Stimulated activated CD4-positive, alpha-beta T cell treated with anti-CD3 and anti-CD28 coated beads, TNF-alpha, amount 100 ng/mL, for 4 hours (primary cell): ENCODE measurements at places on chromosomes 4 and X.

DNA sequence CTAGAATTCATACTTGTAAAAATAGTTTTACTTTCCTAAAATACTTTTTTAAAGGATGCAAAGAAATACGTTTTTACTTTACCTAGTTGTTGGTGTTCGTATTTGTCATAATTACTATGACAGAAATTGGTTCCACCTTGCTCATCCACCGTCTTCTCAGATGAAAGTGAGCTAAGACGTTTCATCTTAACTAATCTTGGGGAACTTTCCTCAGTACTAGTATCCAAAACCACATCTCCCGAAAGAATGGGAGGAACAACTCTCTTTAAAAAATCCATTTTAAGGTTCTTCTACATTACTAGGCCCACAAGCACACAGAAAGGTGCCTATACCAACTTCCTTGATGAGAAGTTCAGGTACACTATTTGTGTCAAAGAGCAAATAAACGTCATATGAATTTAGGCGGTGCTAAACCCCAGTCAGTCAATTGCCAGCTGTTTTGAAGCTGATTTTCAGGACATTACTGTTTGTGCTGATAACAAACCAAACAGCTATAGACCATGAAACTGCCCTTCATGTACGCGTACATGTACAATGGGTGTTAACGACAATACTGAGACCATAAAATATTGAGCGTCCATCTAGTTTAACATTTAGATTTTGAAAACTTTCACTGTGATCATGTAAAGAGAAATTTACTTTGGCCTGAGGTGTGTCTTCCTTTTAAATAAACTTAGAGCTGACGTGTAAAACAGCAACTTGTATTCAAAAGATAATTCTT is 99.1 kb downstream of the FRYL start:
- no peak for DNase-seq

- DNase-seq: no peak
Observed at GRCh38 chr4:15935504-15936402, 2.8 kb downstream of the FGFBP1 start.

DNA sequence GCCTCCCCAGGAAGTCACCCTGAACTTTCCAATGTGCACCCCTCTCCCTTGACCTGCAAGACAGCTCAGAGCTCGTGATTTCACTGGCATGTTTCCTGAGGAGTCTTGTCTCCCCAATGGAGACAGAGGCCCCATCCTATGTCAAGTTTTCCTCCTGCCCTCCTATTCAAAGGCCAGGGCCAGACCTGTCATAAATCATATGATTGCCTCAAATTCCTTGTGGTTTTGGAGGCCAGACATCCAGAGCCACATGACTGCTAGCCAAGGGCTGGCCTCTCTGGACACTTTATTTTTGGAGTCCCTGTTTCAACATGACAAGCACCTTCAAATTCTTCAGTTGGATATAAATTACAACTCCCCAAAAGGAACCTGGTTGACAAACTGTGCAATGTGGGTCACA is 76.0 kb upstream of the TFDP3 start:
- DNase-seq: no peak

DNA sequence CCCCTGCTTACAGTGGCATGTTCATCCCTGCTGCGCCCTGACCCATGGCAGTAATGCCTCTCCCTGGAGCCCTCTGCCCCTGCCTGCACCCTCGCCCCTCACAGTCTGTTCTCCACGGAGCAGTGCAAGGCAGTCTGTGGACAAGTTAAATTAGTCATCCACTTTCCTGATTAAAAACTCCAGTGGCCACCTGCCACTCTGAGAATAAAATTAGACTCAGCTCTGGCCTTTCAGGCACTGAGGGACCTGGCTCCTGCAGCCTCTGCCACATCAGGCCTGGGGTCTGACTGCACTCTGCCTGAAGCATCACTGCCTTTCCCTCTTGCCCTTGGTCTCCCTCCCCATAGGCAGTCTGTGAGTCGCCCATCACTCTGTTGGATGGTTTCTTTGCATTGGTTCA is 53.6 kb downstream of the GRK4 start:
- DNase-seq: no peak

DNA sequence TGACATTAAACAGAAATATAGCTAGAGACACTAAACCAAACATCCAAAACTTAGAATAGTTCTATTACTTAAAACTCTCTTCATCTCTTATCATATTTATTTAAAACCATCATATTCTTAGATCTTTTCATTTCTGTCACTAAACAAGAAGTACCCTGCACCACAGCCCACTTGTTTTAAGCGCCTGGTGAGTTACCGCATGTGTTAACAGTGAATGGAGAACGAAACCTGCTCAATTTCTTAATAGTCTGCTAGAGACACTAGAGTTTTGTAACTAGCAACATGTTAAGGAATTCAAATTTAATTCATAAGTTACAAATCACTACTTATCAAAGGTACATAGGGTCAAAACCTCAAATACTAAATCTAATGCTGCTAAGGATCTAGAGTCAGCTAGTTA is 111.5 kb downstream of the FBXW7 start:
- no peak for DNase-seq

DNA sequence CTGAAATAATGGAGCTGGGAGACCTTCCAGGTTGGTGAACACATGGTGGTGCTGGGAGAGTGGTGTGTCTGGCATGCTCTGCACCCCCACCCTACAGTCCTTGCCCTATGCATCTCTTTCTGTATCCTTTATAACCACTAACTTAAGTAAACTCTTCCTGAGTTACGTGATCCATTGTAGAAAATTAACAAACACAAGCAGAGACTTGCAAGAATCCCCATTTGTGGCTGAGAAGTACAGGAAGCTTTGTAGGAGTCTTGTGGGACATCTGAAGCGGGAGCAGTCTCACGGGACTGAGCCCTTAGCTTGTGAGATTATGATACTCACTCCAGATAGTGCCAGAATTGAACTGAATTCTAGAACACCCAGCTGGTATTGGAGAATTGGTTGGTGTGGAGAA is 14.3 kb upstream of the FAM13A start:
- DNase-seq: no peak

DNA sequence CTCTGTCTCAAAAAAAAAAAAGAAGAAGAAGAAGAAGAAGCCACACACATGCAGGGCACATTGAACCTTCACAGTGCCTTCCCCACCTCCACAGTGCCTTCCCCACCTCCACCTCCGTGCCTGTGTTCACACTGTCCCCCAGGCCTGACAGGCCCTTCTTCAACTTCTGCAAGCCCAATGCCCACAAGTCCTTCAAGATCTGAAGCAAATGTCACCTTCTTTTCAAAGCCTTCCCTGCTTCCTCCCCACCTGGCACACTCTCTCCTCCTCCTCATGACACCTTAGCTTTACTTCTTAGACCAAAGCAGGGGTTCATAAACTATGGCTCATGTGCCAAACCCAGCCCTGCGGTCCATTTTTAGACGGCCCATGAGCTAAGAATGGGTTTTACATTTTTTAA is 19.9 kb downstream of the ELF4 start:
- no peak for DNase-seq

DNA sequence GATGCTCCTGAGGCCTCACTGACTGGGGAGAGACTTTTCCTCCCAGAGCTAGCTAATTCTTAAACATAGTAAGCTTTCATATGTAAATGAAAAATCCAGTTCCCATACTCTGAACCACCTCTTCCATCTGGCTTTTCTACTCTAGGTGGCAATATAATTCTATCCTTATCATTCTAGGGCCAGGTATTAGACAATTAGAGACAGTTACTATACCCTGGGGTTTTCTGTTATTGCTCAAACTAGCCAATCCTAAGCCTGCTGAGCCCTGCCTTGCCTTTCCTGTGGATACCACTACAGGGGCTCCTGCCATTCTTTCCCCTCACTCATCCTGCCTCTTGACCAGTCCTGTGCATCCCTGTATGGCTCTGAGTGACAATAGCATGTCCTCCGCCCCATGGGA is 552.0 kb downstream of the STIM2 start:
- no peak for DNase-seq

DNA sequence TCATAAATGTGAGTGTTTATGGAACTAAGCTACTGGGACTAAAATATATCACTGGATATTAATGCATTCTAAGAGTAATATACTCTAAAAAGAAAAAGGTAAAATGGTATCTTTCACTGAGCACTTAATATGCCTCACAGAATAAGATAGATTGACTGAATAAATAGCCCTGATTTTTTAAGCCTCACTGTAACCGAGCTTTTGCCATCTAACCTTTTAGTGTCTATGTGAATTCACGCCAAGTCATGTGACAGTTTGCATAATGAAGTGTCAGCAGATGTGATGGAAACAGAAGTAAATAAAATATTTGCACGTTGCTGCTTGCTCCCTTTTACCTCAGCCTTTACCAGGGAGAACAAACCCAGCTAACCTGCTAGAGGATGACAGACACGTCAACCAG is 119.7 kb upstream of the NWD2 start:
- no peak for DNase-seq

DNA sequence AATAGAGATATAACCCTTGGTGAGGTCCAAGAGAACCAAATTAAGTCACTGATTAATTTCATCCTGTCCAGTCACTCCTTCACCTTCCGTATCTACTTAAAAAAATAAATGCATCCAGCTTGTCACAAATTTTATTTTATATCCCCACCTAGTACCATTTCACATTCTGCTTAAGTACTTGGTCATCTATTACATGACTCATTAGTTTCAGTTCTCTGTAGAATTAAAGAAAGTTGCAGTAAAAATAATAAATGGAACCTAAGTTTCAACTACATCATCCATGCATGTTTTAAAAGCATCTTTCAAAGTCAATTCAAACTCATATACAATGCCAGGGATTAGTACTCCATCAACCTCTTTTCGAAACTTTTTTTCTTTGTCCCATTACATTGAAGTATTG is 130.2 kb downstream of the SH2D1A start:
- no peak for DNase-seq

GRCh38 chrX:9341291-9342201 is 123.3 kb upstream of the TBL1X start:
- DNase-seq: no peak

- no peak for DNase-seq
Observed at GRCh38 chr4:53529025-53529424, 62.3 kb downstream of the LNX1 start.

GRCh38 chrX:110397339-110397738 is 38.7 kb downstream of the RTL9 start:
- DNase-seq: no peak
